ENCODE measurements at places on chromosomes 4 and X. TPM values are rescaled to one million over a fixed set of nuclear protein-coding genes. Genes with fewer than 3 reads are reported as not detected.

The ASB5 gene
- 0.84 TPM for total RNA-seq

The CXCL3 gene
- 1.8 TPM for total RNA-seq

The TEX13C gene
- total RNA-seq = not detected

The MAGEB1 gene
- total RNA-seq = not detected

The CORIN gene
- 1.5 TPM for total RNA-seq

The NPNT gene
- 6.5 TPM for total RNA-seq

The CT45A10 gene
- total RNA-seq = not detected

DNA sequence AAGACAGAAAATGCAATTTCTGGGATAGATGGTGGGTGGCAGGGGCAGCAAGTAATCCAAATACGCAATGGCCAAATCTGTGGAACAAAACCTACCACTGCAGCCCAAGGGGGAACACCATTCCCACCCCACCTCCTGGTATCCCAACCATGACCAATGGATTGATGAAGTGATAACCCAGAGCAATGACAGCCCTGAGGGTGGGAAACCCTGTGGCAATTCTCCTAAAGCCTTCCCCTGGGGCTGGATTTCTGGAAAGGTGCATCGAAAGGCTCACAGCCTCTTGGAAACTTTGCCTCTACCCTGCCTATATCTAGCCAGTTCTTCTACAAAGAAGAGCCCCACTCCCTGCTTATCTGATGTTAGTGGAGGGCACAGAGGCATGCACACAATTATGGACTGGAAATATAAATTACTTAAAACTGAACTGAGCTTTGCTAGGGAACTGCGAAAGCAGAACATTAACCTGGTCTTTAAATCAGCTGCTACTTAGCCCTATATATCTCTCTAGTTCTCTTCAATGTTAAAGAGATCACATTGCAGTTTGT is 59.9 kb upstream of the TXK start:
- no peak for DNase-seq

- DNase-seq = no peak
These were observed 49.3 kb upstream of the C1QTNF7 start for GRCh38 chr4:15378493-15378892.

- DNase-seq = no peak
These were observed 61.5 kb downstream of the GALNT7 start for GRCh38 chr4:173230062-173230461.

DNA sequence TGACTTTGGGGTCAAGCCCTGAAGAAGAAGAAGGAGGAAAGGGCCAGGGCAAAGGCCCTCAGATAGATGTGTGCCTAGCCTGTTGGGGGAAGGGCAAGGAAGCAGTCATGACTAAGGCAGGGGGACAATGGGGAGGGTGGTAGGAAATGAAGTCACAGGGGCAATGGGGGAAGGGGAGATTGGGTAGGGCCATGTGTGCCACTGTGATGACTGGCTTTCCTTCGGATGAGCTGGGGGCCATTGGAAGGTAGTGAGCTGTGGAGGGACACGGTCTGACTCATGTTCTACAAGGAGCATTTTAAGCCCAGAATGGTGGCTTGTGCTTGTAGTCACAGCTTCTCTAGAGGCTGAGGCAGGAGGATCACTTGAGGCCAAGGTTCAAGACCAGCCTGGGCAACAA is 642.0 kb downstream of the MID1IP1 start:
- DNase-seq = no peak

DNA sequence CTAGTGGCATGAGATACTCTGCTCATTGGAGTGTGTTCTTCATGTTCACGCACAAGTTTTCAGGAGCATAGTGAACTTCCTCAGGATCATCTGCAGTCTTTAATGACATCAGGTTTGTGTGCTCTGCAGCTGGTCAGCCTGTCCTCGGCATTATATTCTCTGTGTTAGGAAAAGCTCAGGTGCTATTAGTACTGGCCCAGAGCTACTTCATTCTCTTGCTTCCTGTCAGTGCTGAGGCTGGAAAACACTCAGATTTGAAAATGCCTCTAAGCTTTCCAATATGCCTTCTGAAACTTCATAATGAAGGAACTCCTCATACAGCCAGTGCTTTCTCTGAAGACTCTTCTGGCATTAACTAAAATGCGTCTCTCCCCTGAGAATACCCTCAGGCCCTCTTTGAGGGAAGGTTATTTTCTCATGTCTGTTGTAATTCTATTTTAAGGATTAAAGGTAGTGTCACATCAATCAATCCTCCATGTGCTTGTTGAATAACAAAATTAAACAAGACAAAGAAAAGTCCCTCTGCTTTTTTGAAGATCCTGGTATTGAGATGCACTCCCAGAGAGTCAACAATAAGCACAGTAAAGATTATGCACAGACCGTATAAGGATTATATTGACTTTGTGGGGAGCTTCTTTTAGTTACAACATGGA is 666.4 kb downstream of the ADGRL3 start:
- no peak for DNase-seq

DNA sequence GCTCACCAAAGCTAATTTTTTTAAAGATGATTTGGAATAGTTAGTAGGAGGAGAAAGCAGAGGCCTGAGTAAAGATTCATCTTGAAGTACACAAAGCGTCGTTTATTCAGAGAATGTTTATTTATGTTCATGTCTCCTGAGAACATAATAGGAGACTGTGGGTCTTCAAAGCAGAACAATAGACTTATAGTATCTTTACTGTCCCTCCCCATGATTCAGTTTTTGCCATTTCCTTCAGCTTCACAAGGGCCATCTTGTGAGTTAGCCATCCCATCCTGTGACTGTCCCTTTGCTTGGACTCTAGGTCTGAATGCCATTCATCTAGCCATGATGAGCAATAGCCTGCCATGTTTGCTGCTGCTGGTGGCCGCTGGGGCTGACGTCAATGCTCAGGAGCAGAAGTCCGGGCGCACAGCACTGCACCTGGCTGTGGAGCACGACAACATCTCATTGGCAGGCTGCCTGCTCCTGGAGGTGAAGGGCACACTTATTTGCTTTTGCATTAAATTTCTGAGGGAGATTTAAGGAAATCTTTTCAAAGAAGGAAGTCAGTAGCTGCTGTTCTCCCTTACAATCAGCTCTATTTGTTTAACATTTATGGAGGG is 105.8 kb downstream of the NFKB1 start:
- DNase-seq = no peak

- no peak for DNase-seq
These were observed 331.4 kb downstream of the RAPGEF2 start for GRCh38 chr4:159434114-159434870.

DNA sequence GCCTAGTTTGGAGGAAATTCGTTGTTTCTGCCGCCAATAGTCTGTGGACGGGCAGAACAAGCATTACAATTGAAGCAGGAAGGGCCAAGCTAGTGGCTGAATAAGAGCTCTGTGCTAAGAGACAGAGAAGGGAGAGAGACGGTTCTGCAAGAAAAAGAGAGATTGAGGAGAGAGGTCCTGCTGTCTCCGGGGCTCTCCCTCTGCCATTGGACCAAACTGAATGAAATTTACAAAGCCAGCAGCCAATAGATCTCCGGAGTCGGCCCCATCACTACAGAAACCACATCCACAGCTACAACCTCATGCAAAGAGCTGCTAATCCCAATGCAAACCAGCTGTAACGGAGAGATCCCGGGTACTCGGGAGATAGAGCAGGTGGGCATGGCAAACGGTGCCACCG is at the start of gene NLGN4X:
NLGN4X (minus strand) TSS at position 148 of the 400 bp plus-strand sequence. CDS start 77,401 bp downstream, outside the sequence.
- no peak for DNase-seq

- DNase-seq = no peak
These were observed 13.1 kb downstream of the SUV39H1 start for GRCh38 chrX:48709522-48710112.

DNA sequence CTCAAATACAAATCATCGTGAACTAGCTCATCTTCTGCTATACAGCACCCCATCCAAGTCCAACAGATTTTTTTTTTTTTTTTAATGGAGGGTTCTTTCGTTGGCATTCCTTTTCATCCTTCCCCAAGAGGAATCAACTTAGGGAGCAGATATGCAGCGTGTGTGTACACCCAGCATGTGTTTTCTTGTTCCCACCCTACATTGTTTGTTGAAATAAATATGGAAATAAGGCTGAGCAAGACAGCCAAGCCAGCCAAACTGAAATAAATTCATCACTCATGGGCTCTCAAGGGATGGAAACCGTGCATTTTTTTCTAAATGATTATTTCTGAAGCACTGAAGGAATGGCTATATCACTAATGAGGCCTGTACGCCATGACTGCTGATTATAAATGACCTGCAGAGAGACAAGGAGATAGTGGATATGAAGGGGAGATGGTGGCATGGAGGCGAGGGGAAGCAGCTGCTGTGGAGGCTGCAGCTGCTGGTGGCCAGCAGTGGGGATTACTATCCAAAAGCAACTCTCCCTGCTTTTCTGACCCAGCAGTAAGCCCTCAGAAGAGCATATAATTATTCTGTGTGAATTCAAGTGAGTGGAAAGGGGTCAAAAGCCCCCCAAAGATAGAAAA is 173.9 kb downstream of the MGST2 start:
- no peak for DNase-seq

DNA sequence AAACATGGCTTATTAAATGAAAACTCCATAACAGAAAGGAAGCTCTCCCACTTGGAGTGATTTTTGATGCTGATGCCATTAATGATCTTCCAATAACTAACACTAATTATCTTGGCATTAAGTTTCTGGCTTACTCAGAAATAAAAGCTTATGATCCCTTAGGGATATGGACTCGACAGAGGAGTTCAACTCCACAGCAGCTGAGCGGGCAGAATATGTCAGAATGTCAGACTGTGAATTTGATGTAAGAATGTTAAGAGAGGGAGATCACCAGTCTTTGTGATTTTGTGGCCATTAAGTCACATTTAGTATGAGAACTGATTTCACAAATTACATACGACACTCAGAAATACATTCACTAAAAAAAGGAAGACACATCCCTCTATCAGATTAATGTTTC is 2244.0 kb downstream of the ARAP2 start:
- no peak for DNase-seq

- DNase-seq = no peak
These were observed 37.5 kb upstream of the ADH1C start for GRCh38 chr4:99390055-99390454.

GRCh38 chrX:41887691-41888090 is 35.7 kb downstream of the CASK start:
- DNase-seq = no peak

DNA sequence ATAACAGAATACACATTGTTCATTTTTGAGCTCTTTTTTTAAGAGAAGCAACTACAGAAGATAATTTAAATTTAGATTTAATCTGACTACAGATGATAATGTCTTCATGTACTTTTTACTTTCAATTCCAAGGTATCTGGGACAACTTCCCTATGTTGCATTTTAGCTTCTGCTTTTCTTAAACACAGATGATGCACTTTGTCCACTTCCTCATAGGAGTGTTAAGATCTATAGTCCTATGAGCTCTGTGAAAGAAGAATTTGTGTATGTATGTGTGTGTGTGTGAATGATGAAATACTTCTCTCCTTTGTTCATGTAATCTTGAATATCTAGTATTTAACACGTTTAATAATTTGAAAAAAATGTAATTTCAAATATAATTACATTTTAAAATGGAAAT is 5.3 kb upstream of the FHIP1A start:
- DNase-seq = no peak

- DNase-seq = no peak
These were observed 8.5 kb upstream of the SPANXN4 start for GRCh38 chrX:143017272-143017671.

DNA sequence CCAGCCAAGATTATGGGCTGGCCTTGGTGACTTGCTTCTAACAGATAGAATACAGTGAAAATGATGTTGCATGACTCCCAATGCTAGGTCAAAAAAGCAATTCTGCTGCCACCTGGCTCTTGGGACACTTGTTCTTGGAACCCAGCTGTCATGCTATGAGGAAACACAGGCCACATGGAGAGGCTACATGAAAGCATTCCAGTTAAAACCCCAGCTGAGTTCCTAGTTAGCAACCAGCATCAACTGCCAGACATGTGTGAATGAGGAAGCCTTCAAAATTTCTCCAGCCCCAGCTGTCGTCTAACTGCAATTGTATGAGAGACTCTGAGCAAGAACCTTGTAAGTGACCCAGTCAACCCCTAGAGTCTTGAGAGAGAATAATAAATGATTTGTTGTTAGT is 105.2 kb upstream of the FGF16 start:
- no peak for DNase-seq

DNA sequence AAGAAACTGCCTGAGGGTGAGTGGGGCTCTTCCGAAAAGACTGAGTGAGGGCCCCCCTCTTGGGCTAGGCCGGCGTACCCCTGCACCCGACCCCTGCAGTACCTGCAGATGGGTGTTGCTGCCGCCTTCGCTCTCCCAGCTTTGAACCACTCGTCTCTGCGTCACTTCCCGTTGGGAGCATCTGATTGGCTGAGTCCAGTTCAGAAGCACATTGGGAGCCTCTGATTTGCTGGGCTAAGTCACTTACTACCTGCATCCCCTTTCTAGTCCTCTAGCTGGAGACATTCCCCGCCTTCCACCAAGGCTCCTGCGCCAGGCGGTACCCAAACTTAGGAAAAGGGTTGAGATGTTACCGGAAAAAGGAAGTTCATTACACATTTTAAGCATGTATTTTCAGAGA is 20.4 kb upstream of the WWC2 start:
- no peak for DNase-seq

- no peak for DNase-seq
These were observed 243.9 kb upstream of the SPANXN1 start for GRCh38 chrX:145003443-145003842.

DNA sequence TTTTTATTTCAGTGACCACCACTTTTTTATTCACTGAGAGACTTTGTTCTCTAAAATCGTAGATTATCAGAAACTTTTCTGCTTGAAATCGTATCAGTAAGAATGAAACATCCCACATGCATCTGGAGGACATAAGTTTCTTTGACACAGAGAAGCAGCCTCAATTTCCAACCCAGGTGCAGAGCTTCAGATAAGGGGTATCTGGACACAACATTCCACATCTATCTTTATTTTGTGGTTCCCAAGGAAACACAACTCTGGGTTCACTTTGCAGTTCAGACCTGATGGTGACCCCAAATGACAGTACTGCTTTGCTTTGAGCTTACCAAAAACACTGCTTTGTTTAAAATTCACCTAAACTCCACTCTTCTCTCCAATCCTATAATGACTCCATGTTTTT is 1.3 kb upstream of the CLCN5 start:
- DNase-seq = no peak

- DNase-seq = no peak
These were observed 41.6 kb downstream of the LIMCH1 start for GRCh38 chr4:41579526-41579925.

DNA sequence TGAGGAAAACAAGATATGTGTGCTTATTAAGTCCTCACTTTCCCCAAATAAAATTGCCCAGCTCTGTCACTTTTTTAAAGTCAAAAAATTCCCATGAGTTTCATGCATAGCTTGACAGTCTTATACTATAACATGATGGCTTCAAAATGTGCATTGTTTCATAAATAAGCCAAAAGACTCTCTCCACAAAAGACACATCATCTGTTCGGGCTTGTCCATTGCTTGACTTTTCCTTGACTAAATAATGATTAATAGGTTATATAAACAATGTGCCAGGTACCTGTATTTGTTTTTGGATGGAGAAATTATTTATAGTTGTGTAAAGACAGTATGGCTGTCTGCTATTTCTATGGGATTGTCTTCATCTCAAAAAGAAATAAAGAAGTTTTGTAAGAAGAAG is 329.2 kb upstream of the KLF3 start:
- DNase-seq = no peak

- DNase-seq = no peak
These were observed 10.0 kb upstream of the CHIC2 start for GRCh38 chr4:54074381-54074780.

GRCh38 chr4:90769251-90769650 is 642.1 kb downstream of the CCSER1 start:
- no peak for DNase-seq

All from progenitor cell of endocrine pancreas (in vitro differentiated cells).